ENCODE measurements at places on chromosomes 4 and X.
A peak's percentile ranks its signal among the peaks of the same experiment; 100 is the strongest.

- peak; percentile 99 for DNase-seq
These were observed 5.0 kb downstream of the LNX1 start for GRCh38 chr4:53586121-53586816.

DNA sequence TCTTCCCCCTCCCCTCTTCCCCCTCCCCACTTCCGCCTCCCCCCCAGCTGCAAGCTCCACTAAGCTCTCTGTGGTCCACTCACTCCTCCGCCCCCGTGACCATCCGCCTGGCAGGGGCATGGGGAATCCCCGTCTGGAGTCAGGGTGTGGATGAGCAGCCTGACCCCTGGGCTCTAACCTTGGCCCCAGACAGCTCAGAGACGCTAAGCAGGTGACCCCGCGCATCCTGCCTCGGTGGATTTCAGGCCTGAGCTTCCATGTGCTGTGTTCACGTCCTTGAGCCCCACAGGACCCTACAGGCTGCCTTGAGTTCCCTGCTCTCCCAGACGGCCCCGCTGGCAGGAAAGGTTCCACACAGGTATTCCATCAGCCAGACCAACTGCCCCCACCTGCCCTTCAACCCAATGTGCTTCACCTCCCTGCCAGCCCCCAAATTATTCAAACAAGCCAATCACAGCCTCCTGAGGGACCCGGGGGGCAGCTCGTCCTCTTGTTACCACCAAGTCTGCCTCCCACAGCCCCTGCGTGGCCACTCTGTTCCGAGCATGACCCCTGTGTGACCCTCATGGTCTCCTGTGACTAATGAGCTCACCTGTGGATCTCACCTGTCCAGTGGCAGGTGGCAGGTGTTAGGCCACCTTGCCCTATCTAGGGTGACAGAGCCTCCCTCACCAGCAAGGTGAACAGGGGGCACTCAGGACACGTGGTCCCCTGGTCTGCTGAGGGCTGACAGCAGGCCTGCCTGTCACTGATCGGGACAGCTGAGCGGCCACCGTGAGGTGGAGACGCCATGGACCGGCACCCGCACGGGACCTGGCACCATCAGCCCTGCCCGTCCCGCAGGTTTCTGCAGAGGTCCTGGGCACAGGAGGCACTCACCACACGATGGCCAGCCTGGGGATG is 73.2 kb upstream of the MXD4 start:
- DNase-seq = no peak

- DNase-seq = peak; percentile 59
These were observed 76.4 kb upstream of the DCLK2 start for GRCh38 chr4:150001815-150002214.

DNA sequence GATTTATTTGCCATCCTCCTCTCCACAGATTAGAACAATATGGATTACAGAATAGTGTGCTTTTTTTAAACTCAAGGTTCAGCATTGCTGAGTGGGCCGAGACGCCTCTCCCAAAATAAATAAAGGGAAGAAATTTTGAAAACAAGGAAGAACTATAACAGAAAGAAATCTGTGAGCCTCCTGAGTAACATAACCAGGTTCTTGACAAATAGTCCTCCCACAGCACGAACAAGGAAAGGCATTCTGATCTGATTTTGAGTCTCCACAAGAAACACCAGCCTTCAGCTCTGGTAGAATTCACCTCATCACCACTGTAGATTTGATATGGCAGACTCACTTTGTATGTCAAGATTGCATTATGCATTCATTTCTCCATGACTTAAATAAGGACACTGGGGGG is 173.6 kb downstream of the HHIP start:
- DNase-seq = no peak

DNA sequence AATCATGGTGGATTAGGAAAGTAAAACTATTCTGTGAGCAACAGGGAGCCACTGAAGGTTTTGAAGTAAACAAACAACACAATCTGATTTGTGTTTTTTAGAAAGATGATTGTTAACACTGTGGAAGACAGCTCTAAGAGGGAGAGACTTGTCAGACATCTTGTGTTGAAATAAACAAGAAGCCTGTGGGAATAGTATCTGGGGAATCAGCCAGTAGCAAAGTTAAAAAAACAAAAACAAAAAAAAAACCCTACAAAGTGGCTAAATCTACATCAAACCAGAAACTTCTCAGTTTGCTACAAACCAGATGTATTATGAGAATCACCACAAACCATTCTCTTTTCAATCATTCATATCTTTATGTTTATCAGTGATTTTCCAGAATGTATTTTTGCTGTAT is 125.7 kb upstream of the GPC4 start:
- no peak for DNase-seq

DNA sequence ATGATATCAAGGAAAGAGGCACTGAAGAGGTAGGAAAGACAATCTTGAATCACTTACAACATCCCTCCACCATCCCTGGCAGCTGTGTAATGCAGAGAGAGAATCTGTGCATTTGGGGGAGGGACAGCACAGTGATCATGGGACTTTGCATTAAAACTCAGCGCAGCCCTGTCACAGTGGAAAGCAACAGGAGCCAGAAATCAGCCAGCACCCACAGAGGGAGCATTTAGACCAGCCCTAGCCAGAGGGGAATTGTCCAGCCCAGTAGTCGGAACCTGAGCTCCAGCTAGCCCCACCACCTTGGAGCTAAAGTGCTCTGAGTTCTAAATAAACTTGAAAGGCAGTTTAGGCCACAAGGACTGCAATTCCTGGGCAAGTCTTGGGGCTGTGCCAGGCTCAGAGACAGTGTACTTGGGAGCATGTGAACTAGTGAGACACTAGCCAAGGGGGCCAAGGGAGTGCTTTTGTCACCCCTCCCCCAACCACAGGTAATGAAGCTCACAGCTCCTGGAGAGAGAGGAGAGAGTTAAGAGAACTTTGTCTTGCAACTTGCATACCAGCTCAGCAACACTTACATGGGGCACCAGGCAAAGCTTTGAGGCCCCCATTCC is 83.9 kb upstream of the FAM241A start:
- DNase-seq = no peak

GRCh38 chr4:55138367-55138766 is 13.0 kb upstream of the KDR start:
- no peak for DNase-seq

GRCh38 chr4:40769266-40769665 is 19.5 kb downstream of the NSUN7 start:
- DNase-seq = peak; percentile 23

All from fibroblast of skin of abdomen (primary cell).